Esophagus squamous epithelium (tissue), 5 donors: ENCODE measurements at places on chromosomes 6 and 20.

- DNase-seq: no peak
Observed at GRCh38 chr20:1418350-1418749, 25.5 kb upstream of the FKBP1A start.

DNA sequence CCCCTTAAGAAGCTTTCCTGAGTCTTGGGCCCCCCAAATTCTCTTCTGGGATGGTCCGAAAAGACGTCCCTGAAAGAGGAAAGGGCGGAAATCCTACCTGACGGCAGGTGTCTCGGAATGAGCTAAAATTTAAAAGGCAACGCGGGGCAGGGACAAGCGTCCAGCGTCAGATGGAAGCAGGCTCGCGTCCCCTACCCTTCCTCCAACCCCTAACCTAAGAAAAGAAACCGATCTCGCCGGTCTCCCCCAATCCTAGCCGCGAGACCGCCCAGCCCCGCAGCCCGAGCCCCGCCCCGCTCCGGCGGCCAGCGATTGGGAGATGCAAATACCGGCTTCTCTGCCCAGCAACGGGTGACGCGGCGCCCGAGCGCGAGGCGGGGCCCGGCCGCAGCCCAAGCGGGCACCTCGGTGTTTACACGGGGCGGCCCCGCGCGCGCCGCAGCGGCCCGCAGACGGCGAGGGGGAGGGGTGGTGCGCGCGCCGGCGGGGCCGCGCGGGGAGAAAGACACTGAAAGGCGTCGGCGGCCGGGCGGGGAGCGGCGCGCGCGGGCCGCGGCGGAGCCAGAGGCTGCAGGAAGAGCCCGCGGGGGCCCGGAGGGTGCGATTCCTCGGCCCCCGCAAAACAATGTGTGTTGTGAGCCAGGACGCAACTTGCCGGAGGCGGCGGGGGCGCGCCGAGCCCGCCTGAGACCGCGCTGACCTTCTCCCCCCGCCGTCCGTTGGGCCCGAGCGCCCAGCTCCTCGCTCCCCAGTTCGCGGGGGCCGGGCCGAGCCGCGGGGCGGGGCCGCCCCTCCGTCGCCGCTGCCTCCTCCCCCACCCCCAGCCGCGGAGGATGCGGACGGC is at the start of gene SOX12:
TSS of gene SOX12 (plus strand) at position 508 of the 844 bp plus-strand sequence. CDS start 373 bp downstream, outside the sequence.
- peak; percentile 62 for DNase-seq

- no peak for DNase-seq
Observed at GRCh38 chr20:15446373-15446772, 1109.0 kb upstream of the FLRT3 start.

GRCh38 chr6:72553531-72554511 is 68.0 kb upstream of the KCNQ5 start:
- DNase-seq: no peak

DNA sequence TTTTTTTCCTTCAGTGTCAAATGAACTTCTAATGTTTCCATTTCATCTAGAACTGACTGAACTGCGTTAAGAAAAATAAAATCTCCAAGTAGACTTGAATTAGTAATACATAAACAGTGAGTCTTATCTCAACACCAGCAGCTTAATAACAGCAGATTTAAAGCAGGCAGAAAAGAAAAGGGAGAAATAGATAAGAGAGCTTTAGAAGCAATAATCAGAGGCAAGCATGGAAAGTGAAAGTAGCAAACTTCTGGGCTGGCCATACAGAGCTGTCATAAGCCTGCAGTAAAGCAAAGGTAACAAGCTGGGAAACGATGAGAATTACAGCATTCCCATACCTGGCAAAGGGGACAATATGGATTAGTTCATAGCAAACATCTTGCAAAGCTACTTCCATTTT is 16.9 kb upstream of the ANGPT4 start:
- no peak for DNase-seq

- no peak for DNase-seq
Observed at GRCh38 chr6:13615792-13616120, 621 bp downstream of the NOL7 start.

DNA sequence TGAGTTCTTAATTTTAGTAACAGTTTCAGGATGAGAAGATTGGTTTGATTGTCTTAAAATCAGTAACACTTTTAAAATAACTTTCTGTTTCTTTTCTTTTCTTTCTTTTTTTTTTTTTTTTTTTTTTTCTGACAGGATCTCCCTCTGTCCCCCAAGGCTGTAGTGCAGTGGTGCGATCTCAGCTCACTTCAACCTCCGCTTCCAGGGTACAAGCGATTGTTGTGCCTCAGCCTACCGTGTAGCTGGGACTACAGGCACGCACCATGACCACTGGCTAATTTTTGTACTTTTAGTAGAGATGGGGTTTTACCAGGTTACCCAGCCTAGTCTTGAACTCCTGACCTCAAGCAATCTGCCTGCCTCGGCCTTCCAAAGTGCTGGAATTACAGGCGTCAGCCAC is 33.7 kb upstream of the KCNQ5 start:
- DNase-seq: no peak

- no peak for DNase-seq
Observed at GRCh38 chr20:51703400-51704287, 64.5 kb downstream of the ATP9A start.

- DNase-seq: no peak
Observed at GRCh38 chr6:127188744-127189143, 70.3 kb downstream of the RSPO3 start.
